ENCODE measurements at places on chromosomes 5 and 9.

GRCh38 chr5:73328640-73329039 is 119.9 kb downstream of the FOXD1 start:
- no peak for DNase-seq

- no peak for DNase-seq
These were observed 1979.1 kb upstream of the CDH9 start for GRCh38 chr5:29017501-29017900.

DNA sequence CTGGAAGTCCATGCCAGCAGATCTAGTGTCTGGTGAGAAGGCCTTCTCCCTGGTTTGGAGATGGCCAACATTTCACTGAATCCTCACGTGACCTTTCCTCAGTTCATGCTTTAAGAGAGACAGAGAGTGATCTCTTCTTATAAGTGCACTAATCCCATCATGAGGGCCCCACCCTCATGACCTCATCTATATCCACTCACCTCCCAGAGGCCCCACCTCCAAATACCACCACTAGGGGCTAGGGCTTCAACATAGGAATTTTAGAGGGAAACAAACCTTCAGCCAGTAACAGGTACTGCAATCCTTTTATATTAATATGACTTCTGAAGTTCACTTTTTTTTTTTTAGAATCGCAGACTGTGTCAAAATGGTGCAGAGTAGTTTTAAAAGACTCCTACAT is 496.9 kb upstream of the ADAMTS16 start:
- DNase-seq, result no peak

- no peak for DNase-seq
These were observed 85.5 kb downstream of the DCP2 start for GRCh38 chr5:113061846-113062780.

DNA sequence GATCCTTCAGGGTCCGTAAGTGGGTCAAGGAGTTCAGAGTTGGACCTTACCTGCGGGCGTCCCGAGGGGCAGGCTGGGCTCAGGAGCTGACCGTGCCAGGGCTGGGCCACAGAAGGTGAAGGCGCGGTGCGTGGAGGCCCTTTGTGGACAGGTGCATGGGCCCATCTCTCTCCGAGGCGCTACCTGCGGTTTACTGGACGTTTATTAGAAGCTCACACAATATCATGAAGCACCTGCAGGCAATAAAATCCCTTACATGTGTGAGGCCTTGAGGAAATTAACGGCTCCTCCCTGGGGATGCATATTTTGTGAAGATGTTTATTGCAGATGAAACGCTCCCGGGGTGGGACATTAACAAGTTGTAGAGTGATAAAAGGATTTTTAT is 79.8 kb upstream of the LMX1B start:
- no peak for DNase-seq

- no peak for DNase-seq
These were observed 57.2 kb upstream of the RNF130 start for GRCh38 chr5:180128671-180129261.

GRCh38 chr5:79613549-79613948 is 1.3 kb downstream of the TENT2 start:
- no peak for DNase-seq

DNA sequence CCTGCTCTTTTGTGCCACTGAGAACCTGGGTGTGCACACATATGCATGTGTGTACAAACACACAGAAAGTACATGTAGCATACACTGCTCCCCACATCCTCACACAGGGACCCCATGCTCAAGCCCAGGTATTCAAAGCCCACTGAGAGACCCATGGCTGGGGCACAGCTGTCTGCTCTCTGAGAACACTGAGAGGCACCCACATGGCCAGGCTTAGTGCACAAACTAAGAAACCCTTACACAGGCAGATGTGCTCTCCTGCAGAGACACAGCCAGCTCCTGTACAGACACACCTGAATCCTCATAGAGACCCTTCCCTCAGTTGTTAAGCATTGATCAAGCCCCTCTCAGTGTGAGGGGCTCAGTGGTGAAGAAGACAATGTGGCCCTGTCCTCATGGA is 92.5 kb downstream of the CACNA1B start:
- DNase-seq, result no peak

DNA sequence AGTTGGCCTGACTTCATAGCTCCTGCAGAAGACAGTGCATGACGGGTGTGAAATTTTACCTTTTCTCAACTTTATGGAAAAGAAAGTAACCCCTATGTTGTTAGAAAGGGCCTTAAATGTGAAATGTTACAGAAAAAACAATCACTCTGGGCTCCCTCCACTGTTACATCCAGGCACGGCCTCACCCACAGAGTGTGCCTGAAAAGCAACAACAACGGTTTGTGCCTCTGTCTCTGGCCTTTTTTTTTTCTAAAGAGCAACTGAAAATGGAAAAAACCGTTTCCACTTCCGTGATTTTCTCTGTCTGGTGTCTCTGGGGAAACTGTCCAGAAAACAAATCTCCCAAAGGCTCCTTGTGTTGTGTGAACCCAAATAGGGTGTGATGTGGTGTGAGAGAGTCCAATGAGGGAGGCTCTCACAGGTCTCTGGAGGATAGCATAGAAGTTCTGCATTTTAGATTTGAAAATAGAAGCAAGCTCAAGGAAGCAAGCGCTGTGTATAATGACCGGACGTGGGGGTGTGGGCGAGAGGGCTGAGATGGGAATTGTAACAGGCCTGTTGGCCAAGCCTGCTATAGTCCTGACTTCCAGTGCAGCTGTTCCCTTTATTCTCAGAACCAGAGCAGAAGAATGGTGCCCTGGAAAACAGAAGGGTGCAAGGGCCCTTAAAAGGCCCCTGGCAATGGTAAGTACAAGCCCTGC is 221.8 kb upstream of the TUT7 start:
- DNase-seq, result no peak

GRCh38 chr9:91899219-91899563 is 50.8 kb downstream of the ROR2 start:
- DNase-seq, result no peak

DNA sequence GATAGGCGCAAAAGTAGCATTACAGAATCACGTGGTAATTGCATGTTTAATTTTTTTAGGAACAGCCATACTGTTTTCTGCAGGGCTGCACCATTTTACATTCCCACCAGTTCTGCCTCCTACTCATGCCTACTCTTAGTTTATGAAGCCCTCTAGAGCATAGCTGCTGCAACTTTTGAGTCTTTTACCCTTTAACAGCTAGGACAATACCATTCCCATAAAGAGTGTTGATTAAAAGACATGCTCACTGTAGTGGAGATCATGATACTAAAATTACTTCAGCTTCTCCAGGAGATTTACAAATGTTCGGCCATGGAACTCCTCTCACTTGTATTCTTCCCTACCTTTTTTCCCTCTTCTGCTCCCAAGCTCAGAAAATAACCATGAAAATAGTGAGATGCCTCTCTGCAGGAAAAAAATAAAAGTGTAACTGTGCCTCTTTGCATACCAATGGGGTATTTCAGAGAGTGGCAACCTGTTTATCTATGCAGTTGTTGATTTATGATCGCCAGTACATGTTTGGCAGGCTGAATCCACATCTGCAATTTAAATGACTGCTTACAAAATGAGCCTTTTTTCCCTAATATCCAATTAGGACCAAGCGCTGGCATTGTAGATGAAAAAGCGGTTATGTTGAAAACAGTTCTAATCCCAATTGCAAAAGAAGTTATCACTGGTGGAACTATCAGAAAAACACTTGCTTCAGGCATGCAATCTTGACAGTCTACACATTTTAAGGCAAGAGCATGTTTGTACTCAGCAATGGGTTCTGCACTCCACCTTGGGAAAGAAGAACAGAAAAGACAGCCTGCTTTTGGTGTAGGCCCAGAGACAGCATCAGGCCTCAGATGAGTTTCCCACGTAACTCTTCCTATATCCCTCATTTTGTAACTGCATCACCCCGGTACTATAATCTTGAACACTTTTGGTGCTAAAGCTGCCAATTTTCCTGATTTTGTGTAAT is 131.1 kb downstream of the ADAMTSL1 start:
- no peak for DNase-seq

DNA sequence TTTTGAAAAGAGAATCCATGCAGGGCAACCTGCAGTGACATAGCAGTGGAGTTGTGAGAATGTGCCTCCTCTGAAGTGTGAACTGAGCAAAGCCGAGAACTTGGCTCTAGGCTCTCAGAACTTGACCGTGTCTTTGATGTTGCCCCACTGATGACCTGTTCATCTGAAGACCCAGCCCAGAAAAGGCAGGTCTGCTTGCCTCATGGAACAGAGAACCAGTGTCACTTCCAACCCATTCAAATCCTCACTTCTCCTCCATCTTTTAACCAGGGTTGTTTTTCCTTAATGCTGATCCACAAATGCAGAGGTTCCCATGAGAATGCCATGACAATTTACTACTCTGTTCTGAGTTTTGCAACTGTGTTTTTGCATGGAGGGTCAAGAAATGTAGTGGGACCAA is 155.4 kb downstream of the MED10 start:
- no peak for DNase-seq

- DNase-seq, result no peak
These were observed at the start of gene TAL2 for GRCh38 chr9:105662184-105663104. Gene TAL2, plus strand, starts transcription at chr9:105662457. Its CDS starts 40 bp downstream, at chr9:105662497.

GRCh38 chr9:93814077-93814956 is 140.8 kb downstream of the BARX1 start:
- DNase-seq, result no peak

DNA sequence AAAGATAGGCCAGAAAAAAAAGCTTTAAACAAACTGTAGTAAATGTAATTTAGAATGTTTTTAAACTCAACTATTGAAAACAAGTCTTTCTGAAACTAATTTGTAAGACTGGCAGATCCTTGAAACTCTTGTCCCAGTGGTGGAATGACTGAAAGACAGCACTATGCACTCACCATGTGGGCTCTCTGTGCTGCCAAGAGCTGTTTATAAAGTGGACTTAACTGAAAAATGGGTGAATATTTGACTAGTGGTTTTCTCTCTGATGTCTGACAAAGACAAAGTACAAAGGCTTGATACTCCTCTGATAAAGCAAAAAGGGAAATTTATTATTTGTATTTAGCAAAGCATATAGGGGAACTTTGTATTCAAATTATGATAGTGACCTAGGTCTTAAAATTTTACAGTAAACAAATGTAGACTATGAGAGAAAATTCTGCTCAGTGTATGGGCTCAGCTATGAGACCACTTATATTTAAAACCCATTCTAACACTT is 635.4 kb downstream of the NR2F1-AS1 start:
- no peak for DNase-seq

GRCh38 chr9:123299558-123300126 is 31.3 kb upstream of the STRBP start:
- DNase-seq, result no peak

- DNase-seq, result no peak
These were observed 19.5 kb downstream of the ACTL7B start for GRCh38 chr9:108836319-108836718.

- DNase-seq, result no peak
These were observed 8.8 kb downstream of the HTR4 start for GRCh38 chr5:148645527-148645926.

- no peak for DNase-seq
These were observed 173.2 kb downstream of the GAS1 start for GRCh38 chr9:86774116-86774515.

DNA sequence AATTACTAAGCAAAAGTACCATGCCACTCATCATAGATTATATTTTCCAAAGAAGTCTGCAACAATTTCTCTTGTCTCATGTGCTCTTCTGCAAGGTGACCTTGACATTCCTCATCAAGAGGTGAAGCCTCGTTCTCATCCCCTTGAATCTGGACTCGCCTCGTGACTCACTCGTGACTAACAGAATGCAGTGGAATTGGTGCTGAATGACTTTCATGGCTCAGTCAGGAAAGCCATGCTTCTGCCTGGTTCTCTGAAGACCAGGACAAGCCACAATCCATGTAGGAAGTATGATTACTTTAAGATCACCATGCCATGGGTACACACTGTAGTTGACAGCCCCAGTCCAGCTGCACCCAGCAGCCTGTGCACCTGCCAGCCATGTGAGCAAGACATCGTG is 335.8 kb downstream of the GADD45G start:
- no peak for DNase-seq

DNA sequence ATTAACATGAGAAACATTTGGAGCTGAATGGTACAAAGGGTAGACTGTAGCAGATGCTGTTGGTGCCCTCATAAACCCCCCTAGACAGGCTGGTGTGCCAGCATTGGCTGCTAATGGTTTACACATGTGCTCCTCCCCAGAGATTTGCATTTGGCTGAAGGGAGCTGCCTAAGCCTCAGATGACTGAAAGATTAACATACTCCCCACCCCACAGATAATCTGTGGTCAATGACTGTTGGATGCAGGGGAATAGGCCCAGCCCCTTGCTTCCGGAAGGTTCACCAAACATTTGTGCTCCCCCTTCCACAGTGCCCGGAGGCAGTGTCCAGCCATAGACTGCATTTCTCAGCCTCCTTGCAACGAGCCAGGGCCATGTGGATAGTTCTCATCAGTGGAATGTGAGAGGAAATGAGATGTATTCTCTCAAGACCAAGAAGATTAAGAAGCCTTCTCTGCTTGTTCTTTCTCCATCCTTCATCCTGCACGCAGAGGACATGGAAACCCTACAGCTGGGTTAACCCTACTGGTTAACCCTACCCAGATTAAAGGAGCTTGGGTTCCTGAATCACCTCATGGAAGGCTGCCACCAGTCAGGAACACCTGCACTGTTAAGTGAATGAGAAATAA is 79.6 kb downstream of the PHAX start:
- no peak for DNase-seq
